ENCODE measurements at places on chromosomes 5 and 9.

GRCh38 chr5:111472579-111472978 is 39.8 kb downstream of the STARD4 start:
- DNase-seq = no peak

GRCh38 chr9:124929464-124929863 is 11.4 kb downstream of the GOLGA1 start:
- DNase-seq = no peak

DNA sequence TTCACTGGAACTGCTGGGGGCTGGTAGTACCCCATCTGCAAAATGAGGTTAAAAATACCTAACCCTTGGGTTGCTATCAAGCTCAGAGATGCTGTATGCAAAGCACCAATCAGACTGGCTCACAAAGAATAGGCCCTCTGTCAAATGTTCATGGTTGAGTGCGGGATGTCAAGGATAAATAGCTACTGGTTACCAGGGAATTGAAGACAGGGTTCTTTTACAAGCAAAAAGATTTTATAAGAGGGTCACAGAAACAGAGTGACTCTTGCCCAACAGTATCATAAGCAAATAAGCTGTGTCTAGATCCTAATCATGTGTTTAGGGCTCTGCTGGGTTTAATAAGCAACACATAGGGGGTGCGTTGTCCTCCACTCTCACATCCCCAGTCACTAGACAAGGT is 11.9 kb downstream of the SYK start:
- DNase-seq = no peak

DNA sequence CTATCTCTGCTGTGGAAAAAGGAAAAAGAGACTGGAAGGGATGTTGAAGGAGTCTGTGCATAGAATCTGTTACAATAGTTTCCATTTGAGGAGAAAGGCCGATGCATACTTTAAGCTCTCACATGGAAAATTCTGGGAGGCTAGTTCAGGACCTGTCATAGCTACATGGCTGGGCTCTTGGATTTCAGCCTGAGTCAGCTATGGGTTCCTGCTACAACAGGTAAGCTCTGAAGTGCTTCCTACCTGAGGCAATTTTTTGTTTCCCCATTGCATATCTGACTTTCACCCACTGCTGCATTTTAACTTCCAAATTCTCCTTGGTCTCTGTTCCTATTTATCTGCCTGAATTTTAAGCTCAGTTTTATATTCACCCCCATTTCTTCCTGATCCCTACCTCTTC is 310.7 kb downstream of the RAB3C start:
- DNase-seq = no peak

- DNase-seq = no peak
These were observed 564.7 kb downstream of the PDE4D start for GRCh38 chr5:59328709-59329296.

DNA sequence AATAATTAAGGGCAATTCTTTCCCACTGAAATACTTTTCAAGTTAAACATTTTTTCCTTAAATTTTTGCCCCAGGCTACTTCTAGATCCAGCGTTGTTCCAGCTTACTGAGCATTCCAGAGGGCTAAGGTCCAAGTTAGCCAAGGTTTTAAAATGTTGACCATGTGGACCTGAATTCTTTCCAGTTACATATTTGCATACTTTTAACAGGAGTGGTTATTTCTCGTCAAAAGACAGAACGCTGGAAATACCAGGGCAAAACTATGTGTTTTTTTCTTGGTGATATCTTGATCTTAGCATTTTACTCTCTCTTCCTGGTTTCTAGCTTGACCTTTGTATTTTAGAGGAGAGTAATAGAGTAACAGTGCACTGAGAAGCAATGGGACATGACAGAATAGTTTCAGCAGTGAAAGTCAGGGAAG is 32.8 kb downstream of the TMC1 start:
- no peak for DNase-seq

DNA sequence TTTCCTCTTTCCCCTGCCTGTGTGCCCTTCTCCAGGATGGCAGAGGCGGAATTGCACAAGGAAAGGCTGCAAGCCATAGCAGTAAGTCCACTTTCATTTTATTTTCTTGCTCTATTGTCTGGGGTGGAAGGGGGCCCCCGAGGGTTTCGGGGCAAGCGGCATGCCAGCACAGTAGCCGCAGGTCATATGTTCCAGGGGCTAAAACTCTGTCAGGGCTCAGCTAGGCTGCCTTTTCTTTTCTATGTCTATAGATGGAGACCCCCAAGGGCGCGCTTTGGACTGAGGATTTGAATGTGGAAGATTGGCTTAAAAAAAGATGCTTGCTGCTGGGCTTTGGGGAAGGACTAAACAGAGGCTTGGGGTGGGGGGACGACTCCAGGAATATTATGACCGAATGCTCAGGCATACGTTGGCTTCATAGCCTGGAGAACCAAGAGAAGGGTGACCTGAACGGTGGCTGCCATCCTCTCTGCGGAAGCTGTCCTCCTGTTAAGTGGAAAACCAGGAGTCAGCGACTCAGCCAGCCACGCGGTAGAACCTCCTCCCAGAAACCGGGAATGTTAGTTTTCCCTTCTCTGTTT is 545 bp downstream of the PALM2AKAP2 start:
- no peak for DNase-seq

- DNase-seq = no peak
These were observed 37.6 kb downstream of the PAM start for GRCh38 chr5:102792705-102793104.

- no peak for DNase-seq
These were observed 306.7 kb downstream of the NR2F1-AS1 start for GRCh38 chr5:93274291-93274690.

GRCh38 chr9:12988258-12988657 is 213.4 kb downstream of the LURAP1L start:
- DNase-seq = no peak

- no peak for DNase-seq
These were observed 1.3 kb upstream of the PRR7 start for GRCh38 chr5:177445052-177445916.

GRCh38 chr5:6572086-6572824 is 60.6 kb downstream of the NSUN2 start:
- no peak for DNase-seq

GRCh38 chr5:80403782-80404181 is 4.1 kb upstream of the ZFYVE16 start:
- DNase-seq = no peak

- no peak for DNase-seq
These were observed 1518.7 kb upstream of the WWC1 start for GRCh38 chr5:166772770-166773169.

DNA sequence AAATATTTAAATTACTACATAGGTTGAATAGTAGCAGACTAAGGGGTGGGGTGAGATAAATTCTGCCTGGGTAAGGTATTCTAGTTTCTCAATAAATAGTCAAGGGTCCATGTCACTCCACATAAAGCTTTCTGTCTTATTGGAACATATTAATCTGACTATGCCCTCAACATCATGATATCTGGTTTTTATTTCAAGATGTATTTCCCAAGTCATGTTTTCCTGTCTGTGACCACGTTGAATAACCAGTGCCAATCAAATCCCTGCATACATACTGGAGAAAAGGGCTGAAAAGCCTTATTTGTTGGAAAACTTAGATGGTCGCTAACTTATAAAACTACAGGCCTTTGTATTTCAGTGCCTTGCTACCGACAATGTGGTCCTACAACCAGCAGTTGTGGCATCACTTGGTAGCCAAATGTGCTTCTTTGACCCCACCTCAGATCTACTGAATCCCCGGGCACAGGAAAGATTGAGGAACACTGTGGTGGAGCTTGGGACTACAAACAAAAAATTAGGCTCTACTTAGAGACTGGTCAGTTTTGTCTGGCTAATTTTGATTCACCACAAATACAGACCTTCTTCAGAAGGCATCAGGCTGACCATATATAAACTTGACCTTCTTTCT is 39.4 kb downstream of the ALDH1A1 start:
- no peak for DNase-seq

DNA sequence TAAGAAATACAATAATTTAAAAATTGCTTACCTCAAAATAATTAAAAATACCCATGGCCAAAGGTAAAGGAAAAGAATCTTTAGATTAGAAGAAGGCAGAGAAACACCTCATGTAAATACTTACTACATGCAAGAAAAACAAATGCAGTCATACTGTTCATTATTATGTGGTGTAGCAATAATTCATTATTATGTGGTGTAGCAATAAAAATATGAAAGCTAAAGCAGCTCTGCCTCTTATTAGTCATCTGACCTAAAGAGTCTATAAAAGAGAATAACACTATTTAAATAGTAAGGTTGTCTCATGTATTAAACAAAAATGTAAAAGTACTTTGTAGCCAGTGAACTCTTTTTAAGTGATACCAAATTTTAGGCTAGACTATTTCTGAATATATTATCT is 6.6 kb downstream of the DTWD2 start:
- no peak for DNase-seq

GRCh38 chr5:69084195-69084594 is 9.6 kb upstream of the SLC30A5 start:
- DNase-seq = no peak

DNA sequence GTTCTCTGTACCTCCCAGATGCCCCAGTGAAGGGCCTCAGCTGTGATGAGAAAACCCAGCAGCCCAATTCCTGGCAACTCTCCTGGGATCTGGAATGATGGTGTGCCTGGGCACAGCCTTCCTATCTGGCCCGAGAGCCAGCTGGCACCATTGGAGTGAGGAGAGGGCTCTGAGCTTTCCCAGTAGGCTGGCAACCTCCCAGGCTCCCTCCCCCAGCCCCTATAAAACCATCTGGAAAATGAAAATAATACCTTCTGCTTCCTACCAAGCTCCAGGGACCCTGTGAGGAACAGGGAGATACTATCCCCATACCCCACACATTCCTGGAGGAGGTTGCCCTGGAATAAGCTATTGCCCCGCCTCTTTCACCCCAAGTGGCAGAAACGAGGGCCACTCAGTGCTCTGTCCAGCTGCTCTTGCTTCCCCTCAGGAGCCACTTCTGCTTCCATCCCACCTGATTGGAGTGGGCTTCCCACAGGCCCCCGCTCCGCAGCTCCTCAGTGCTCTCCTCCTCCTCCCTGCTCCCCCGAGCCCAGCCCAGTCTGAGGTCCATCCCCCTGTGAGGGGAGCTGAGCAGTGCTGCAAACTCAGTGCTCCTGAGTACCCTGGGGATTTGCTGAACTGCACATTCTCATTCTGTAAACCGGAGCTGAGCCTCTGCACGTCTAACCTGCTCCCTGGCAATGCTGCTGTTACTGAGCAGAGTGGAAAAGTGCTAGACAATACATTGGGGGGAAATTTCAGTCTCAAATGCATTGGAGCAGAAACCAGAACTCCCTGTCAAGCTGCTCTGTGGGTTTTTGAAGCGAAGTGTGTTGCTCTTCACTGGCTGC is 74.7 kb downstream of the THBS4 start:
- DNase-seq = no peak

GRCh38 chr5:167307042-167307441 is 984.4 kb upstream of the WWC1 start:
- DNase-seq = no peak

- DNase-seq = no peak
These were observed 31.7 kb downstream of the NRG2 start for GRCh38 chr5:140011297-140011802.

- no peak for DNase-seq
These were observed 142.3 kb downstream of the MARCHF11 start for GRCh38 chr5:16037121-16037845.

DNA sequence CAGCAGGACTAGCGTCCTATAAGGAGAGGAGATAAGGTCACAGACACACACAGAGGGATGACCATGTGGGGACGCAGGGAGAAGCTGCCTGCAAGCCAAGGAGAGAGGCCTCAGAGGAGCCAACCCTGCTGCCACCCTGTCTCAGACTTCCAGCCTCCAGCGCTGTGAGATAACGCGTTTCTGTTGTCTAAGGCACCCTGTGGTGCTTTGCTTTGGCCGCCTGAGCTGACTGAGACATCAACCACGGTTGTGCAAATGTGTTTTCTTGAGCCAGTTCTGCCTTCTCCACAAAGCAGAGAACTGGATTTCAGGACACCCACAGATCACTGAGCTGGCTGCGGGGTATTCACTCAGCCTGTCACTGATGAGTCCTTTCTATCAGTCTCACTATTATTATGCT is 149.1 kb downstream of the NXNL2 start:
- DNase-seq = no peak

- DNase-seq = no peak
These were observed 2.0 kb downstream of the TNC start for GRCh38 chr9:115115924-115116323.

DNA sequence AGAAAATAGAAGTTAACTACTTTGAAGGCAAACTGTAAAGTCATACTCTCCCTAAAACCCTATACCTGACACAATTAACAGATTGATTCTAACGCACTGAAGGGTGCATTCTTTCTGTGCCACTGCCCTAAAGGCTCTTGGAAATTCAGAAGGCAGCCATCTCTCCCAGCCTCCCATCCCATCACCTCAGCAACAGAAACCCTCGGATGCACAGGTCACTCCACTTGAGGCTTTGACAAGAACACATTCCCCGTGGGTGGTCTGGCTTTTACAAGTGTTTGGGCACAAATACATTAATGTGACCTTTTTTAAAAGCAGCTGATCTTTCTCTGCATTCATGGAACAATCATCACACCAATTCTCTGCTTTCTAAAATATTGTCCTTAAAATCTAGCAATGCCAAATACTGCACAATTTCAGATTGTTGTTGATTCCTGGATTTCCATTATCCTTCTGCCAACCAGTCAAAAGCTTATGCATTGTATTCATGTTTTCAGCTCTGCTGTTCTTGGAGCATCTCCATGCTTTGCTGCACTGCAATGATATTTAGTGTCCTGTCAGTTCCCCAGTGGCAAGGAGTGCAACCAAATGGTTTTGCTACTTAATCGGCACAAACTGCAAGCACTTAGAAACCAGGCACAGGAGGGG is 175.6 kb downstream of the TMEM161B start:
- DNase-seq = no peak

- DNase-seq = no peak
These were observed 66.5 kb downstream of the COX7C start for GRCh38 chr5:86684222-86684621.

DNA sequence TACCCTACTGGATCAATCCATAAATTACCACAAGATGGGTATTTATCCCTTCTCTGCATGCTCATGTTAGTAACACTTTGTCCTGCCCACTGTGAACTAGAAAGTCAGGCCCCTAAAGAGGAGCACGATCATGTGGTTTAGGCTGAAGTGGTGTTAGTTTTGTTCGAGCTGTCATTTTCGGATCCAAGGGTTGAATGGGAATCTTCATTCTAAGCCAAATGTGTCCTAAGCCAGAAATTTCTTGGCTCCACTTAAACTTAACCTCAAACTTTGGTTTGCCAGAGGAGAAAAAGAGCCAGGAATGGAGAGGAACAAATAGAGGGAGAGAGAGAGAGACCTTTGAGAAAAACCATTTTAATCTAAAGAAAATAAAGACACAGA is 837.7 kb upstream of the ZNF608 start:
- no peak for DNase-seq

GRCh38 chr9:85027870-85028269 is 358.3 kb downstream of the NTRK2 start:
- DNase-seq = no peak

- DNase-seq = no peak
These were observed 6.0 kb downstream of the DMRT1 start for GRCh38 chr9:847505-847904.

- DNase-seq = no peak
These were observed 28.7 kb downstream of the CDKN2A start for GRCh38 chr9:21965401-21965951.

Data from CD4-positive, alpha-beta T cell (primary cell).